ENCODE measurements at places on chromosomes 1 and 21.

DNA sequence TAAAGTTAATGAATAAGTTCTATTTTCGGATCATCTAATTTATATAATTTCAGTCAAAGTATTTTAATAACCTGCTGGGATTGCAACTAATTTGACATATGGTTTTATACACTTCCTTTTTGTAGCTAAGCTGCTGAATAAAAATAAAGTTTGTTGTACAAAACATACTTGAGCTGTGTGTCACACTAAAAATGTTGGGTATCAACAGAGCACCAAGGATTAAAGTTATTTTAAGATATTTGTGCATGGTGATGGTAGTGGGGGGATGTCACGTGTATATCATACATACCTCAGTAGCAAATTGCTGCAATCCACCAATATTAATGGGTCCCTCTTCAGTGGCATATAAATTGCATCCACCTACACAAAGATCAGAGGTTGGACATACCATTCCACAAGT, 199.6 kb downstream of the DPYD start:
- DNase-seq, result no peak

- no peak for DNase-seq
Observed at GRCh38 chr1:2475571-2475970, 518 bp upstream of the PLCH2 start.

GRCh38 chr1:223747838-223748335, 35.5 kb downstream of the CAPN2 start:
- no peak for DNase-seq

- DNase-seq, result no peak
Observed at GRCh38 chr1:75085931-75086330, 48.3 kb upstream of the LHX8 start.

GRCh38 chr1:183244466-183244865, 58.4 kb downstream of the LAMC2 start:
- DNase-seq, result no peak

DNA sequence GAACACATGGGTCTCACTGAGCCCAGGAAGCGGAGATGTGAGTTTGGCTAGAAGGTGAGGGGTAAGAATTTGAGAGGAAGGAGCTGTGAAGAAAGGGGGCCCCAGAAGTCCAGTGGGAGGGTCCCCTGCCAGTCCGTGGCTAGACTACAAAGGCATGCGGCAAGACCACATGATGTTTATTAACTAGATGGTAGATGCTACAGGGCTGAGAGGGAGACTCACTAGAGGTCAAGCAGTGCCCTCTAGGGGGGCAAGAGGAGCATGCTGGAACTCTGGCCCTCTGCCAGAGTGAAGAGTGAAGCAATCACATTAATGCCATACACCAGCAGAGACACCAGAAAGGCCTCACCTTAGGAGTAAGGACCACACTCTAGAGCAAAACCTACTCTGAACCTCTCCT, 12.2 kb downstream of the KIAA0319L start:
- DNase-seq, result peak; percentile 74

DNA sequence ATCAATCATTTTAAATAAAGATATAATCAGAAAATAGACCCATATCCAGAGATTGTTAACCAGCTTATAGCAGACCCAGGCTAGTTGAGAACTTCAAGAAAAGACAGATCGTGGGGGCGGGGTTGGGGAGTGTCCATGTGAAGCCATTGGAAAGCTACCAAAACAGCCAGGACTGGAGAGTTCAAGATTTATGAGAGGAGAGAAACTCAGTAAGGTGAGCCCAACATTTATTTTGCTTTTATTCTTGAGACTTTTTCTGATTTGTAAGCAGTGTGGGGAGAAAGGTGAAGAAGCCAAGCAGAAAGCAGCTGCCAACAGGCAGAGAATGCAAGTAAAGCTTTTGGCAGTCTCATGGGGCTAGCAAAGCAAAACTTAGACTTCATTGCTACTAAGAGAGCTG, 179.9 kb downstream of the VPS13D start:
- DNase-seq, result no peak

GRCh38 chr1:185156288-185156853, 382 bp downstream of the TRMT1L start:
- no peak for DNase-seq

DNA sequence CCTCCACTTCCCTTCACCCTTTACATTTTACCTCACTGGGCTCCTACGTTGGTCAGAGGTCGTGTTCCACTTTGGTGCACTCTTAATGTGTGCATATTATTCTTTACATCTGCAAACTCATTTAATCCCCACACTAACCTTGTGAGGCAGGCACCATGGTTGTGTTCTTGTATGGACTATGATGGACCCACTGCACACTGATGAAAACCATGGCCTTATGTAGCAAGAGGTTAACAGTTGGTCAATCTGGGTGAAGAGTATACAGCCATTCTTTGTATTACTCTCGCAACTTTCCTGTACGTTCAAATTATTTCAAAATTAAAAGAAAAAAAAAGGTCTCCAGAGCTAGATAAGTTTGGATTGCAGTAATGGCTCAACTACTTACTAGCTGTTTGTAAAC, 78.5 kb downstream of the RUNX1 start:
- no peak for DNase-seq

DNA sequence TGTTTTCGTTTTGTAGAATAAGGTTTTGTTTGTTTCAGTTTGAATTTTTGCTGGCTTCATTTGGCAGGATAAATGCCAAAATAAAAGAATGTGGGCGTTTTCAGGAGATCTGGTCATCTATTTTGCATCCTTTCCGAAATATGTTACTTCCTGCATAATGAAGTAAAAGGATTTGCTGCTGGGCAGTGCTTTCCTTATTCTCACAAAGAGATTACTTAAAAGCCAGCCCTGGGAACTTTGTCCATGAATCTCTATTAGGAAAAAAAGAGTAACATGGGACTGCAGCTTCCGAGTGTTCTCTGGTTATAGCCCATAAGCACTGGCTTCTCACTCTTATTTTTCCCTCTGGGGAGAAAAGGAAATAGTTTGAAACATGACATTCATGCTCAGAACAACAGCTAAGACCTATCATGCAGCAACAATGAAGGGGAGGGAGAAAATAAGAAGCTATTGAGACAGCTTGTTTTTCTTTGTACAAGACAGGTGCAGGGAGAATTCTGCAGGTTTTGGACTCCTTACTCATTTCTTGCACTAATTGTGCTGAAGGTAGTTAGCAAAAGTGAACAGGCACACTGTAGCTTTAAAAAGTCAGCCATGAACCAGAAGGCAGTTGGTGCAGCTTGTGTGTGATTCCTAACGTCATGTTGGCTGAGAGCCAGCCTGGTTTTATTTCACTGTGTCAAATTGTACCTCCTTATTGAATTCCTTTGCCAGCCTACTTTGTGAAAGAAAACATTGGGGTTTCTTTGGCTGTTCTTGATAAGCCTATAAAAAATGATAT, at the start of gene SAMD13:
TSS of gene SAMD13 (plus strand) at position 705 of the 781 bp plus-strand sequence. CDS start 1,527 bp downstream, outside the sequence.
- DNase-seq, result peak; percentile 49

GRCh38 chr1:108557296-108557695, 2.6 kb upstream of the EEIG2 start:
- DNase-seq, result no peak

DNA sequence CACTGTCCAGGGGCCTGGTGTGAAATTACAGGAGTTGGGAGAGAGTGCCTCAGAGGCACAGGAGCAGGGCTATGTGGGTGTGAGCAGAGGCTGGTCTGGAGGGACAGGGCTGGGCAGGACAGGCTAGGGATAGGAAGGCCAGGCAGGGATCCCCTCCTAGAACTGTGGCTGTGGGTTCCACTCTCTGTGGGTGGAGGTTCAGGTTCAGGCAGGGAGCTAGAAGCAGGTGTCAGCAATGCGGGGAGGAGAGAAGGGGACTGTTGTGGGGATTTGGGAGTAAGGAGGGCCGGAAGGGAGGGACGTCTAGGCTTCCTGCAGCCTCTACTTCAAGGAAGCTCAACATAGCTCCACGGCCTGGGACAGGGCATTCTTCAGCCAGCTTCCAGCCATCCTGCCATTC, 8.3 kb upstream of the GPR61 start:
- DNase-seq, result no peak

GRCh38 chr1:69858534-69858933, 290.8 kb downstream of the LRRC7 start:
- DNase-seq, result no peak

All from CD4-positive, alpha-beta T cell treated with Interleukin-21 for 1 hour (primary cell).